Liver (tissue), 10 donors: ENCODE measurements at places on chromosomes 16 and 17. TPM values are rescaled to one million over a fixed set of nuclear protein-coding genes. Genes with fewer than 3 reads are reported as not detected.

Gene CEMP1
- total RNA-seq, result 0.23 TPM

Gene TTYH2
- 1.3 TPM for total RNA-seq

- DNase-seq, result no peak
Measured at GRCh38 chr16:84729716-84730320, 30.0 kb downstream of the USP10 start.

GRCh38 chr17:64401941-64402340 is 11.3 kb upstream of the PECAM1 start:
- no peak for DNase-seq

DNA sequence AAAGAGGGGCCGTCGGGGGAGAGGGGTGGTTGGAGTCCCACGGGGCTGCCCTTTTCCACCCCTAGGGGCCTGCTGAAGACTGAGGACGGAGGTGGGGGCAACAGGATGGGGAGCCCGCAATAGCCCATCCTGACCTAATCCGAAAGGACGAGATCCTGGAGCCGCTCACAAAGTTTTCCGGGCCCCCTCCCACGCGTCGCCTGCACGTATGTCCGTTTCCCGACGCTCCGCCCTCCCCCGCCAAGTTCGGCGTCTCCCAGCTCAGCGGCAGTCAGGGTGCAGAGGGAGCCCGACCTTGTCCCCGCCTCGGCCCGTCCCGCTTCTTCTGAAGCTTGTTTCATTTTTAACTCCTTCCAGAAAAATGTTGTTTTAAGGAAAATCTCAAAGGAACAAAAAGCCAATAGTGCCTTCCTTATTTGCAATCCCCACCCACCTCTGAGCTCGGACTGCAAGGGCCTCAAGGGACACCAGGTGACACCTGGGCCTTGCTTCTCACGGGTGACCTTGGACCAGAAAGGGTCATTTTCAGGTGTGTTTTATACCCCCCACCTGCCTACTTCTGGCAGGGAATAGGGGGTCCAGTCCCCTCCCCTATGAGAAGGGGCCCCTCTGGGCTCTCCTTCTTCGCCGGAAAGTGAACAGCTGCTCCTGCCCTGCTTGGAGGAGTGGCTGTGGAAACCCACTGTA is 3.4 kb upstream of the ZNF423 start:
- DNase-seq, result no peak

DNA sequence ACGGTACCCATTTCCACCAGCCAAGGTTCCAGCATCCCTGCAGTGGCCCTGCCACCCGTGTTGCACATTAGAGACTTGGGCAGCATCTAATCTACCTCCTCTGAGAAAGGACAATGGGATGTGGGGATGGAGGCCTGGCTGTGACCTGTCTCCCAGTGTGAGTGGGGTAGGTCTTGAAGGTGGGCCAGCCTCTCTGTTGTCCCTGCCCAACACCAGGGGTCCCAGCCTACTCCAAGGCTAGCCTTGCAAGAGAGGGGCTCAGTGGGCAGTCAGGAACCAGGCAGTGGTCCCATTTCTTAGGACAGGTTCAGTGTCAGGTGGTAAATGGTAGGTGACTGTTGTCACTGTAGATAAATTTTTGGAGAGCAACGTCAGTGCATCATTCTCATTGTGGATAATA is 384.5 kb downstream of the SNX29 start:
- DNase-seq, result no peak
